COLO829 (cell line): ENCODE measurements at places on chromosomes 5 and 9.

GRCh38 chr5:11384441-11385250 lies 519.6 kb downstream of the CTNND2 start:
- DNase-seq: no peak

GRCh38 chr5:43386960-43387362 lies 25.2 kb downstream of the CCL28 start:
- DNase-seq: no peak

- no peak for DNase-seq
These were observed 1.2 kb downstream of the PANK3 start for GRCh38 chr5:168578006-168578405.

DNA sequence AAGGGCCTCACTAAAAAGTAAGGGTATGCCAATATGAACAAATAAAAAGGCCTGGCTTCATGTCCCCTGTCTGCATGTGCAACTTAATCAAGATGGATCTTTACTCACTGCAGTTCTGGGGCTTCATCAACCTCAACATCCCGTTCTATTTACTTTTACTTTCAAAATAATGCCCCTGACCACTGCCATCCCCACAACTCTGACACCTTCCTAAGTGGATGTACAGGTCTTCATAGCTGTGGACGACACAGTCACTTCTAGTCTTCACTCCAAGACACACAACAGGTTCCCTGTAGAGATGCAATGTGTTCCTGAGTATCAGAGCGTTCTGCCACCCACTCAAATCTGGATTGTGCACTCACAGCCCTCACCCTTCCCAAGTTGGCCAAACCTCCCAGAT lies 136.1 kb downstream of the ENC1 start:
- no peak for DNase-seq

GRCh38 chr5:68419637-68420452 lies 204.3 kb downstream of the PIK3R1 start:
- DNase-seq: no peak
